Panc1 (cell line): ENCODE measurements at places on chromosomes 3 and 15.

GRCh38 chr3:123733805-123734526 is 149.1 kb upstream of the HACD2 start:
- 0 out of 2 replicates have a peak, but pooled peaks cover 2% of the 10 kb centered on the region for H3K4me1 ChIP-seq
- no peak for DNase-seq
- no peak overlapping the region for H3K27ac ChIP-seq

DNA sequence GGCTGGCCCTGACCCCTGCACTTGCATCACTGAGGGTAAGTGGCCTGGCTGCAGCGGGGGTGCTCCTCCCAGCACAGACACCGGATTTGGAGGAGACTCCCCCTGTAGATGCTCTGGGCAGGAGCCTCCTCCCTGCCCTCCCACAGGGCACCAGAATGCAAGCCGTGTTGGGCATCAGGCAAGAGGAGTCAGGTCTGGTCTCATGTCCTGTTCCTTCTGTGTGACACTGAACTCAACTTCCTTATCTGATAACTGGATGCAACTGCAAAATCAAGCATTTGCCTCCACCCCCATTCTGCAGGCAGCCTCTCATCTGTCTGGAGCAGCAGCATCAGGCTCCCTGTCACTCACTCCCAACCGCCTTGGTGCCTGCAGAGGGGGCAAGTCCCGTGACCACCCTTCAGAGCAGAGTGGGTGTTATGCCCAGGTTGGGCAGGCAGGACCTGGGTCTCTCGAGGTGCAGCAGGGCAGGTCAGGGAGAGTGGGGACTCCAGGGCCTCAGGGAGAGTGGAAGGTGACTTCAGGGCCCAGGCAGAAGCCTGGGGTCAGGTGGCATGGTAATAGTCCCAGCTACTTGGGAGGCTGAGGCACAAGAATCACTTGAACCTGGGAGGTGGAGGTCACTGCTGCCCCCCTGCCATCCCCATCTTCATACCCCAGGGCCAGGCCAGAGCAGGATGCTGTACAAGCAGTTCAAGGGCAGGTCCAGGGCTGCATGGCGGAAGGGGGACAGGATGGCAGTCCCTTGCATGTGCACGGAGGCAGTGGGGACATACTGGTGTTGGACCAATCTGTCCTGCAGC is 10.5 kb upstream of the RPL29 start:
- DNase-seq, result no peak
- H3K4me3 ChIP-seq, result no peak overlapping the region
- no peak overlapping the region for H3K27ac ChIP-seq
- H3K27me3 ChIP-seq, result no peaks in the 10 kb centered on the region
- no peaks in the 10 kb centered on the region; the same call in 1 of the 2 replicates for H3K4me1 ChIP-seq

DNA sequence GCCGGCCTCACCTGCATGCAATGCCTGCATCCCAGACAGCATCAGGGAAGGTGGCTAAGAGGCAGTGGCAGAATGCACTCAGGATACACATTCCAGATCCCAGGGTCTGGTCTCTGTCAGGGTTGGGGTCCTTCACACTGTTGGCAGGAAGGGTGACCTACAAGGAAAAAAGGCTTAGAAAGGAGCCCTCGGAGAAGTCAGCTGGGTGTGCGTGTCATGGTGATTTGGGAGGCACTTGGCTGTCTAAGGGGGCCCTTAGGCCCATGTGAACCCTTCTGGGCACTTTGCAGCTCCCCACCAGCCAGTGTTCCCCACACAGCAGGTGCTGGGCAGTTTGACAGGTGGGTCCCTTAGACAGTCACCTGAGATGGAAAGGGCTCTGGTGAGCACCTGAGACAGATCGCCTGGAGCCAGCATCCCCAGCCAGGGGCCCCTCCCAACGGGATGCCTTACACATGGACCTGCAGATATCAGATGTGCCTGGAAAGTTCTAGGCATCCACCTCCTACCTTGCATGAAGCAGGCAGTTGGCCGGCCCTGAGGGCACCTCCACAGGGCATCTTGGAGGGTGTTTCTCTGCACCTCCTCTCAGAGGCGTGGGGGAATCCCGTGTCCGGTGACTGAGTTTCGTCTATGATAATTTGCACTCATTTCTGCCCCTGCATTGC is 131.6 kb downstream of the LRRK1 start:
- H3K36me3 ChIP-seq, result peaks cover 7% of the 10 kb centered on the region
- no peaks in the 10 kb centered on the region for H3K27me3 ChIP-seq
- no peak overlapping the region for H3K4me3 ChIP-seq
- no peak for DNase-seq
- no peaks in the 10 kb centered on the region for H3K4me1 ChIP-seq

GRCh38 chr3:33417066-33417673 is 23.0 kb downstream of the UBP1 start:
- no peak overlapping the region for H3K4me3 ChIP-seq
- H3K36me3 ChIP-seq, result peaks cover 8% of the 10 kb centered on the region; the same call in 1 of the 2 replicates
- H3K27ac ChIP-seq, result no peak overlapping the region
- H3K27me3 ChIP-seq, result no peaks in the 10 kb centered on the region

GRCh38 chr3:141093971-141094684 is 43.0 kb downstream of the SPSB4 start:
- no peaks in the 10 kb centered on the region; the same call in 1 of the 2 replicates for H3K27me3 ChIP-seq
- no peak overlapping the region for H3K27ac ChIP-seq
- no peaks in the 10 kb centered on the region for H3K4me1 ChIP-seq
- DNase-seq, result no peak
- no peaks in the 10 kb centered on the region for H3K36me3 ChIP-seq

GRCh38 chr15:49904296-49904695 is 214.7 kb downstream of the ATP8B4 start:
- no peaks in the 10 kb centered on the region for H3K4me1 ChIP-seq
- no peaks in the 10 kb centered on the region for H3K27me3 ChIP-seq
- no peak for DNase-seq

GRCh38 chr3:9861201-9861600 is 17.4 kb upstream of the RPUSD3 start:
- no peak for DNase-seq
- no peak overlapping the region for H3K27ac ChIP-seq
- no peak overlapping the region for H3K4me3 ChIP-seq
- no peaks in the 10 kb centered on the region for H3K27me3 ChIP-seq

- H3K4me3 ChIP-seq, result no peak overlapping the region
- H3K4me1 ChIP-seq, result no peaks in the 10 kb centered on the region
- no peaks in the 10 kb centered on the region; the same call in 1 of the 2 replicates for H3K36me3 ChIP-seq
- no peaks in the 10 kb centered on the region for H3K27me3 ChIP-seq
- no peak for DNase-seq
- H3K27ac ChIP-seq, result no peak overlapping the region
These were observed 505.9 kb downstream of the ZIC1 start for GRCh38 chr3:147915057-147915456.

- H3K27ac ChIP-seq, result no peak overlapping the region
- no peaks in the 10 kb centered on the region for H3K36me3 ChIP-seq
- no peak for DNase-seq
- H3K4me3 ChIP-seq, result no peak overlapping the region
- H3K4me1 ChIP-seq, result no peaks in the 10 kb centered on the region
These were observed 131.6 kb downstream of the LEKR1 start for GRCh38 chr3:156957715-156958114.

- H3K36me3 ChIP-seq, result no peaks in the 10 kb centered on the region
- H3K4me3 ChIP-seq, result no peak overlapping the region
- no peaks in the 10 kb centered on the region for H3K27me3 ChIP-seq
- H3K4me1 ChIP-seq, result no peaks in the 10 kb centered on the region
- DNase-seq, result no peak
These were observed 18.6 kb downstream of the DUOX1 start for GRCh38 chr15:45148076-45149059.

GRCh38 chr3:85790445-85791030 is 831.7 kb downstream of the CADM2 start:
- no peak overlapping the region for H3K27ac ChIP-seq
- H3K4me3 ChIP-seq, result no peak overlapping the region
- H3K27me3 ChIP-seq, result no peaks in the 10 kb centered on the region
- no peaks in the 10 kb centered on the region for H3K36me3 ChIP-seq
- H3K4me1 ChIP-seq, result no peaks in the 10 kb centered on the region
- DNase-seq, result no peak

DNA sequence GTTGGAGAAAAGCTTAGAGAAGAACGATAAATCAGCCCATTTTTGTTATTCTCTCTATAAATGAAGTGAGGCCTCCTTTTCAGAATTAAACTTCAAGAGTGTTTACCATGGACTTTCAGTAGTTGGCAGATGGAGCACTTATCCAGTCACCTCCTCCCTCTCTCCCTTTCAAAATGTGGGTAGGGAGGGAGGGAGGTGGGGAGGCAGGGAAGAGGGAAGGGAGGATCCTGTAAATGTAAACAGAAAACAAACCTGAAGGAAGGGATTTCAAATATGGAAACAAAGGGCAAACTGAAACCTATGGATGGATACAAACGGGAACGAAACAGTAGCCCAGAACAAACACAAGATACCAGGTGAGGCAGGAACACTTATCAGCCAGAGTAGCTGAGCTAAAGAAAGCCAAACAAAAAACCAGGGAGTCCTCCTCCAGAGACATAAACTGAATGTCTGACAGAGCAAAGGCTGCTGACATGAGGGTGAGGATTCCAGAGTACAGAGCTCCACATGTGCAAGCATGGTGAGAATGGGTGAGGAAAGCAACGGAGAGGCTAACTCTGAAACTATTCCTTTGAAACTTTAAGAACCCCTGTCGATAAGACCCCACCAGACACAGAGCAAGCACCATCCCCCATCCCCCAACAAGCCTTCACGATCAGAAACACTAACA is 41.0 kb upstream of the GP5 start:
- H3K27me3 ChIP-seq, result no peaks in the 10 kb centered on the region
- H3K4me1 ChIP-seq, result no peaks in the 10 kb centered on the region
- H3K27ac ChIP-seq, result no peak overlapping the region
- no peak for DNase-seq
- no peak overlapping the region for H3K4me3 ChIP-seq

GRCh38 chr15:26087395-26087794 is 224.3 kb upstream of the ATP10A start:
- no peak for DNase-seq
- no peaks in the 10 kb centered on the region for H3K27me3 ChIP-seq
- no peak overlapping the region for H3K27ac ChIP-seq
- no peaks in the 10 kb centered on the region for H3K36me3 ChIP-seq
- H3K4me3 ChIP-seq, result no peak overlapping the region

- H3K4me3 ChIP-seq, result no peak overlapping the region
- H3K27me3 ChIP-seq, result no peaks in the 10 kb centered on the region; the same call in 1 of the 2 replicates
- no peak overlapping the region for H3K27ac ChIP-seq
- peaks cover 6% of the 10 kb centered on the region; the same call in 1 of the 2 replicates for H3K4me1 ChIP-seq
These were observed 122.7 kb downstream of the DGKG start for GRCh38 chr3:186239321-186239720.

- peaks cover 36% of the 10 kb centered on the region for H3K4me1 ChIP-seq
- no peak overlapping the region; the same call in 1 of the 2 replicates for H3K27ac ChIP-seq
- H3K4me3 ChIP-seq, result no peak overlapping the region
- DNase-seq, result no peak
- peaks cover 2% of the 10 kb centered on the region; the same call in 1 of the 2 replicates for H3K36me3 ChIP-seq
These were observed 21.9 kb downstream of the ATOSA start for GRCh38 chr15:52657338-52657737.

DNA sequence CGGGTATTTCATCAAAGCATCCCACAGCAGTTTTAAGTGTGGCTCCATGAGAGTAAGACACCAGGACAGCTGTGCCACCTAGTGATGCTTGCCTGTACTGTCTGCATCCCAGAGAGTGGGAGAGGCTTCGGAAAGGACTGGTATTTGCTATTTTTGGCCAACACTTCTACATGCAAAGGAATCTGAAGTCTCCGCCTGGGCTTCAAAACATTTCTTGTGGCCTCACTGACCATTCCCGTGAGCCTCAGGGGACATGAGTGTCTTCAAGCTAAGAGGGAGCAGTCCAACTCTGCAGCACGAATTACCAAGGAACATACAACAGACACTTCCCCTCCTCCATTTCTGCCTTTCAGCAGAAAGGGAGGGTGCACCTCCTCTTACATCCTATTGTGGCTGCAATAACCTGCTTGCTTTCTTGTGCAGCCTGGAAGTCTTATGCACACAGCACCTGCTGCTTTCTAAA is 177.5 kb downstream of the RORA start:
- H3K4me1 ChIP-seq, result no peaks in the 10 kb centered on the region
- no peaks in the 10 kb centered on the region for H3K36me3 ChIP-seq
- H3K4me3 ChIP-seq, result no peak overlapping the region
- no peak overlapping the region for H3K27ac ChIP-seq

- no peaks in the 10 kb centered on the region for H3K36me3 ChIP-seq
- no peaks in the 10 kb centered on the region for H3K27me3 ChIP-seq
- no peaks in the 10 kb centered on the region for H3K4me1 ChIP-seq
- no peak overlapping the region for H3K4me3 ChIP-seq
- H3K27ac ChIP-seq, result no peak overlapping the region
These were observed 43.4 kb downstream of the C2CD4A start for GRCh38 chr15:62109982-62110851.

GRCh38 chr3:10262027-10262426 is 13.8 kb downstream of the TATDN2 start:
- H3K4me1 ChIP-seq, result no peaks in the 10 kb centered on the region
- no peak for DNase-seq
- no peaks in the 10 kb centered on the region for H3K27me3 ChIP-seq
- H3K4me3 ChIP-seq, result no peak overlapping the region

GRCh38 chr15:52800828-52801747 is 11.0 kb upstream of the ONECUT1 start:
- DNase-seq, result no peak
- H3K27ac ChIP-seq, result no peak overlapping the region
- peaks cover 3% of the 10 kb centered on the region; the same call in 1 of the 2 replicates for H3K4me1 ChIP-seq
- H3K4me3 ChIP-seq, result no peak overlapping the region
- H3K36me3 ChIP-seq, result no peaks in the 10 kb centered on the region

GRCh38 chr3:131388490-131388799 is 6.9 kb downstream of the NUDT16 start:
- H3K36me3 ChIP-seq, result no peaks in the 10 kb centered on the region
- no peak overlapping the region for H3K27ac ChIP-seq
- no peak for DNase-seq
- H3K4me1 ChIP-seq, result no peaks in the 10 kb centered on the region
- H3K4me3 ChIP-seq, result no peak overlapping the region
- H3K27me3 ChIP-seq, result no peaks in the 10 kb centered on the region

DNA sequence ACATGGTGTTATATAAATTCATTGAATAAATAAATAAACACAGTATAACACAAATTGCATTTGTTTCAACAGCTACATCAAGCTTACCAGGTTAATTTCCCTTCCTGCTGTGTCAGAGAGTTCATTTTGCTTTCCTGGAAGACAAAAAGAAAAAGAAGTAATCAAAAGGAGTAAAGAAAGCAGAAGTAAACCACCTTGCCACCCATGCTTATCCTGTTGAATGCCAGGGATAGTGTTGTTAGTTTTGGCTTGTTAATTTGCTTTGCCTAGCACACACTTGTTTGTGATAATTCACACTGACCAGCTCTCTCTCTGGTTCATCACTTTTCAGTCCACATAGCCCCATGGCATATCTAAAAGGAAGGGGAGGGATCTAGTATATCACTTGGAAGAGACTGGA is 29.6 kb downstream of the BTLA start:
- no peak overlapping the region for H3K27ac ChIP-seq
- H3K4me3 ChIP-seq, result no peak overlapping the region
- no peak for DNase-seq
- H3K27me3 ChIP-seq, result no peaks in the 10 kb centered on the region
- H3K36me3 ChIP-seq, result no peaks in the 10 kb centered on the region

GRCh38 chr15:91068966-91069365 is 31.1 kb upstream of the SV2B start:
- H3K4me3 ChIP-seq, result no peak overlapping the region
- H3K36me3 ChIP-seq, result no peaks in the 10 kb centered on the region
- peaks cover 14% of the 10 kb centered on the region for H3K27me3 ChIP-seq
- no peak overlapping the region for H3K27ac ChIP-seq
- H3K4me1 ChIP-seq, result no peaks in the 10 kb centered on the region
